Gastroesophageal sphincter (tissue), 4 donors: ENCODE measurements at places on chromosomes 13 and 19.

DNA sequence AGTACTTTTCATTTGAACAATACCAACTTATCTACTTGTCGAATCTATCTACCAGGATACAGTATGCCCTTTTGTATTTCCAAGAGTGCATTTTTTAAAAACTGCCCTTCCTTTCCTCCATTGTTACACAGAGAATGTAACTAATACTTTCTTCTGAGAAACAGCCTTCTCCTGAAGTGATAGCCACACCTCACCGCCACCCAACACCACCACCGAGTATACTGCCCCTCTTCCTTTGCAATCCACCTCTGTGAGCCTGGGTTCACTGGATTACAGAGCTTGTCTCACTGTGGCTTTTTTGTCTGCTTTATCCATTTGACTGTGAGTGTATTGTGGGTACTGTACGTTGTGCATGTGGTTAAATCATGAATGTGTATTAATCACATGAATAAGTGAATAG, 305.4 kb downstream of the KLF12 start:
- ATAC-seq, result no peak

- ATAC-seq, result no peak
Measured at GRCh38 chr13:45674908-45675307, 27.2 kb upstream of the CBY2 start.

GRCh38 chr13:111130116-111130508, 15.0 kb downstream of the ARHGEF7 start:
- no peak for ATAC-seq

DNA sequence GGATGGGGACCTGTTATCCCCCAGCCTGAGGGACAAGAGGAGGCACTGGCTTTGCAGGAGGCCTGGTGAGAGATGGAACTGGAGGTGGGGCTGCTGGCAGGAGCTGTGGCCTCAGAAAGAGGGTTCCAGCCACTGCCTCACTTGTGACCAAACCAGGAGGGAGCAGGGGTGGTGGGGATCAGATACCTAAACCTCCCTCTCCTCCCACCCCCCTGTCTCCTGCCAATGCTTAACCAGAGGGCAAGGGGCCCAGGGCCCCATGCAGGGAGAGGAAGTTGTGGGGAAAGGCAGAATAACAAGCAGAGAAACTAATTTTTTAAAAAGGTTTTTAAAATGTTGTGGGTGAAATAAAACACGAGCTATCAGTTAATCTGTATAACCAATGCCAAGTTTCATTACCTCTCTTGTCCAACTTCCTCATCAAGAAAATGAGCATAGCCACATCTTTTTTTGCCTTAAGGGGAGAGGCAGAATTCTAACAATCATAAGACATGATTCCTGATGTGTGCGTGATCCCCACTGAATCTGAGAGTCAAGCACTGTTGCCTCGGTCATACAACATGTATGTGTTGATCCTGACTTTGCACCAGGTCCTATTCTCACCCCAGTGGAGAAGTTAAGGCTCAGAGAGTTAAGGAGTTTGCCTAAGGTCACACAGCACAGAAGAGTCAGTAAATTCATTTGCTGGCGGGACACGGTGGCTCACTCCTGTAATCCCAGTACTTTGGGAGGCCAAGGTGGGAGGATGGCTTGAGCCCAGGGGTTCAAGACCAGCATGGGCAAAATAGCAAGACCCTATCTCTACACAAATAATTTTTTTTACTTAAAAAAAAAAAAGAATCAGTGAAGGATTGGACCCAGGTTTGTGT, 12.9 kb downstream of the FXYD5 start:
- no peak for ATAC-seq

GRCh38 chr13:38024431-38024830, 154.9 kb upstream of the TRPC4 start:
- ATAC-seq, result no peak

DNA sequence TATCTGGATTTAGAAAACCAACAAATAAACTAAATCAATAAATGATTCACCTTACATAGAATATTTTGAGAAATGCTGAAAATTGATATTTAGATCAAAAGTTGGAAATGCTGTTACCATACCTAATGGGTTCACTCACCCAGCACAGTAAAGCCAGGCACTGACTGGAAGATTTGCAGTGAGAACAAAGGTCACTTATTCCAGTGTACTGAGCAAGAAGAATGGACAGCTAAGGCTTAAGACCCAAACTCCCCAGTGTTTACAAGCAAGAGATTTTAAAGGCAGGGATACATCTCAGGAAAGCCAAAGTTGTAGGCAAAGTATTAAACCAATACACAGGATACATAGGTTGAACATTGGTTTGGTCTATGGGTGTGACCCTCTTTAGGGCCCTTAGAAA, 523.9 kb upstream of the PCDH9 start:
- ATAC-seq, result no peak

DNA sequence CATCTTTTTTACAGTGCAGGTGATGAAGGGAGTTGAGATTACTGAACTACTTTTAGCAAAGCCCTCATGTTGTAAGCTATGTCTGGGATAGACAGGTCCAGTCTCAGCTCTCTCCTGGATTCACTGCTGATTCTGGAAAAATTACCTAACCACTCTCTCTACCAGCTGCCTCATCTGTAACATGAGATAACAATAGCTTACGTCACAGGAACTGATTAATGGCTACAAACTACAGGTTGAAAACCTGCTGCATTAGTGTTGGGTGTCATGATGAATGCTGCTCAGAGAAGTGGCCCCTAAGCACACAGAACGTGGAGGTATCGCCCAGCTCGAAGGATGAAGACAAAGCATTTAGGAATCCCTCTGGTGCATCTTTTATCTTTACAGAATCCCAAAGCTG, 277.8 kb downstream of the ABCC4 start:
- ATAC-seq, result no peak

DNA sequence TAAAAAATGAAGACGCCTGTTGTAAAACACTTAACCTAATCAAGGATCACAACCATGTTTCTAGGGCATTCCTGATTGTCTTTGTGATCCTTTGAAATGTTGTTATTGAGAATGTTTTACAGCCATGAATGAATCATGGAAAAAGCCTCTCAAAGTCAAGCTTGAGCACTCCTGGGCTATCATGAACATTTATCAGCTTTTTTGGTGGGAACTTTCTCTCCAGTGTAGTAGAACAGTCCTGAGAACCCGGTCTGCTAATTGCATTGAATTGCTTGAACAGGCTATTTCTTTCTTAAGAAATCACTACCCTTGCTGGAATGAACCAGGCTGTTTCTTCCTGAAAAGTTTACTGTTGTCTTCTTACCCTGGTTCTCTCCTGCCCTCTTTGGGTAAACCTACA, 516.5 kb downstream of the FGF9 start:
- no peak for ATAC-seq

DNA sequence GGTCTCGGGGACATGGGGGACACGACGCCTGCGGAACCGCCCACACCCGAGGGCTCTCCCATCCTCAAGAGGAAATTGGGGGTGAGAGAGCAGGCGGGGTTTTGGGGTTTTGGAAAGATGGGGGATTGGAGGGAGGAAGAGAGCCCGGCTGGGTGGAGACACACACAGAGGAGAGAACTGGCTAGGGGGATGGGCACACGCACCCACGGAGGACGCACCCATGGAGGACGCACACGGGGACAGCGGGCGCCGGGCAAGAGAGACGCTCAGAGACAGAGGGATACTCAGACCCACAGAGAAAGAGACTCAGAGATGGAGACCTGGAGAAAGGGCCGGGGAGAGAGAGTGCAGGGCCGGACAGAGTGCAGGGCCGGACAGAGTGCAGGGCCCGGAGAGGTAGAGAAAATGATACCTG, 52.1 kb downstream of the MAP4K1 start:
- no peak for ATAC-seq

GRCh38 chr13:110280231-110280813, 26.6 kb downstream of the COL4A1 start:
- no peak for ATAC-seq

- no peak for ATAC-seq
Measured at GRCh38 chr19:49456326-49456725, 3.3 kb downstream of the ALDH16A1 start.
